ENCODE measurements at places on chromosomes 5 and 9.

- no peak for DNase-seq
Measured at GRCh38 chr5:8865266-8865665, 680.6 kb downstream of the SEMA5A start.

GRCh38 chr9:120874226-120875194, 2.5 kb downstream of the PHF19 start:
- DNase-seq, result no peak

DNA sequence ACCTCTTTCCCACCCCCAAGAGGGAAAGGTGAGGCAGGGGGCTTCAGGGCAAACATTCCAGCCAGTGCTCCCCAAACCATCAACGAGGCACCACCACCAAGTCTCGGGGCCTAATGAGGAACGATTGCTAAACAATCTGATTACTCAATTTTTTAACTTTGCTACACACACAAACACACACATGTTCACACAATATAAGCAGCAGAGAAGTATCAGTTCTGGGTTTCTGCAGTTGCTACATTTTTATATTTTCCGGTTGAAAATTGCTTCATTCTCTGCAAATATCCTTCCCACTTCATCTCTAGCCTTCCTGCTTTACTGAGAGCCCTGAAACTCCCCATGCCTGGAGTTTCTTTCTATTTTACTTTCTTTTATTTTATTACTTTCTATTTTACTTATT, 60.2 kb downstream of the FEM1C start:
- no peak for DNase-seq

GRCh38 chr5:84614906-84615305, 230.2 kb upstream of the EDIL3 start:
- no peak for DNase-seq

- DNase-seq, result no peak
Measured at GRCh38 chr5:80389580-80389979, 18.3 kb upstream of the ZFYVE16 start.

GRCh38 chr5:66967826-66968262, 228.8 kb downstream of the CD180 start:
- DNase-seq, result no peak

DNA sequence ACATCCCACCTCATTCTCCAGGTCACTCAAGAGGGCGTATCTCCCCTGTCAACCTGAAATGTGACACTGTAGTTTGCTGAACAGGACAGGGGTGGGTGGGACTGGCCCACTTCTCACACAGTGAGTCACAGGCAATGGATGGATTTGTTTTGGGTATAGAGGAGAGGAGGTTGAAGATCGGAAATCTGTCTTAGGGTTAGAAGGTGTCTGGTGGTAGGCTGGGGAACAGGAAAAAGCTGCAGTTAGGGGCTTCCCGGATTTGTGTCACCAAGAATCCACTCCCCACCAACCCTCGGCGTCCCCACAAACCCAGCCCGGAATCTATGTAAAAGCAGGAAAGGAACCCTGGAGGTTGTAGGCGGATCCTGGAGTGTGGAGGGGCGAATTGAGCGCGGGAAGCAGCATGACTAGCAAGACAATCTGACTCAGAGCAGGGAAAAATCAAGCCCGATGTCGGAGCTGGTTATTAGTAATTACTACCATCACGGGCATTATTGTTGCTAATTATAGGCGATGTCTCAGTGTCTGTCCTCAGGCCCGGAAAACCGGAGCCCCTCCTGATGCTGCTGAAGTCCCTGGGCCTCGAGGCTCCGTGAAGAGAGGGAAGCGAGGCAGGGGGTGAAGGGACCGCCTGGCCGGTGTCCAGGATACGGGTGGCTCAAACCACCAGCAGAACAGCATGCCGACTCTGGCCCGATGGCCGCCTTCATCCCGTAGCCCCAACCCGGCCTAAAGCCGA, 1.7 kb upstream of the IRX1 start:
- no peak for DNase-seq

DNA sequence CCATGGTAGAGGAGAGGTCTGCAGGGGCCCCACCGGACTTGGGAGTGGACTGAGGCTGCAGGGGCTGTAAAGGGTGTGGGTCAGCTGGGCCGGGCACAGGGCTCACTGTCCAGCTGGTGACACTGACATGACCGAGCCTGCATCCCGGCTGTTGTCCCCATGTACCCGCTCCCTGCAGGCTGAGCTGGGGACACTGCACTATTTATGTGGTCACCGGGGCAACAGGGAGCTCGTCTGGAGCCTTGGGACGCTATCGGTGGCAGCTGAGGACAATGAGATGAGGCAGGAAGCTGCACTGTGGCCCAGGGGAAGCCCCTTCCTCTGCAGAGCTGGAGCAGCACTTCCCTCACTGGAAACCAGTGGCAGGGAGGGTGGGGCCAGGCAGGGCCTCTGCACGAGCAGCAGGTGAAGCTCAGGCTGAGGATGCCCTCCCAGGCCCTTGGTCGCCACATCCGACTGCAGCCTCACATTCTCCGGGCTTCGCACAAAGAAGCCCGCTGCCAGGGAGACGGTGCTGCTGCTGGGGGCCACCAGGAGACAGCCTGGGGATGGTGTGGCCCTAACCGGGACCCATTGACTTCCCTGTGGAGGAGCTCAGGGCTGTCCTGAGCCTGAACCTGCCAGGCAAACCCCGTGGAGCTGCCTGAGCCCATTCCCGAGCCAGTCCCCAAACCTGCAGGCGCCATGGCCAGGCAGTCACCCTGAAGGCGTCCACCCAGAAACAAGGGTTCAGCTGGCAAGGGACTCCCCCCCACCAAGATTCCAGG, 26.4 kb downstream of the ZDHHC11B start:
- no peak for DNase-seq

DNA sequence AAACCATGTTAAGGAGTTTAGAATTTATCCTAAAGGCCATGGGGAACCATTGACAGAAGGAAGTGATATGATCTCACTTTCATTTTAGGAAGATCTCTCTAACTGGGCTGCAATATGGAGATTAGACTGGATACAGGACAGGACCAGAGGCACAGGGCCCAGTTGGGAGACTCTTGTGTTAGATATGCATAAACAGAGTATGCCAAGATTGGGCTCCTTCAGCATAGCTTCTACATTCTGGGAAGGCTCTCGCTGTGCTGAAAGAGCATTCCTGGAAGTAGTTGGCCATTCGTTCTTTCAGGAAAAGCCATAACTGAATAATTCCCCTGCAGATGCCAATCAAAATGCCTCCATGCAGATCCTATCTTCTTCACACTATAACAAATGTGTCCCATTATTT, 204.5 kb downstream of the CWC27 start:
- DNase-seq, result no peak

Data from activated CD4-positive, alpha-beta T cell treated with anti-CD3 and anti-CD28 coated beads, Interleukin-2, amount 50 U/mL, for 16 hours (primary cell).